ENCODE measurements at places on chromosomes 4 and X.
A peak's percentile ranks its signal among the peaks of the same experiment; 100 is the strongest.

DNA sequence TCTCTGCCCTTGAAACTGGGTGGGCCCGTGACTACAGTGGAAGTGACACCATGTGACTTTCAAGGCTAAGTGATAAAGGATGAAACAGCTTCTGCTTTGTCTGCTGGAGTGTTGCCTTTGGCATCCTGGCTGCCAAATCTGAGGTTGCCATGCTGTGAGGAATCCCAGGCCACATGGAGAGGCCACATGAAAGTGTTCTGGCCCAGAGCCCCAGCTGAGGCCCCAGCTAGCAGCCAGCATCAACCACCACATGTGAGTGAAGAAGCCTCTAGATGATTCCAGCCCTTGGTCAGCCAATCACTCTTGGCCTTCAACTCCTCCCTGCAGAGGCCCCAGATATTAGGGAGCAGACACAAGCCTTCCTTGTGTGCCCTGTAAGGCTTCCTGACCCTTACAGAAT lies 94.4 kb upstream of the BCOR start:
- DNase-seq = no peak

DNA sequence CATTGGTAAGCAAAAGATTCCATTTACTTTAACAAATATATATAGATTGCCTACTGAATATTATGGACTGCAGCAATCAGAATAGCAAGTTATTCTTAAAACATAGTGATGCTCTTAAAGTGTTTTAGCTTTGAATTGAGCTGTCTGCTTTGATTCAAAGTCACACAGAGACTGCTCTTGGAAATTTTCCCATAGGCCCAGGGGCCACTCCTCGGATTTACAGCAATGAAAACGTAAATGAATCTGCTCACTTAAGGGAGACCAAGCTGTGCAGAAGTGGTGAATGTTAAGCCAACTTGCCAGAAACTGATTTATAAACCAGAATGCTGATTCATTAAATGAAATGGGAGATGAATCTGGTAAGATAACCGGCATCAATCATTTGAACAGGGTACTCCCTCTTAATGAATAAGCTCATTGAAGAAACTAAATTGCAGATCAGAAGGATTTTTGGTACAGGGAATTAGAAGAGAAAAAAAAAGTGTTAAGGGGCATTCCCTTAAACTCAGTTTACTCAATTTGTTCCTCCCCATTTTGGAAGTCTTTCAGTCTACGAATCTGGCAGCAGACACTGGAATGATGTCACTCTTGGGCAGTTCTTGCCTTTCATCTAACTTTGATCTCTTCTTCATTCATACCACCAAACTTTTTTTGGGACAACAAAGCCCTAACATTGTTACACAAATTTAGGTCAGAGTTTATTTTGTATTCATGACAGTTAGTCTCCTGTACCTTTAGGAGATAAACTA lies 363.3 kb upstream of the MAGEB2 start:
- no peak for DNase-seq

DNA sequence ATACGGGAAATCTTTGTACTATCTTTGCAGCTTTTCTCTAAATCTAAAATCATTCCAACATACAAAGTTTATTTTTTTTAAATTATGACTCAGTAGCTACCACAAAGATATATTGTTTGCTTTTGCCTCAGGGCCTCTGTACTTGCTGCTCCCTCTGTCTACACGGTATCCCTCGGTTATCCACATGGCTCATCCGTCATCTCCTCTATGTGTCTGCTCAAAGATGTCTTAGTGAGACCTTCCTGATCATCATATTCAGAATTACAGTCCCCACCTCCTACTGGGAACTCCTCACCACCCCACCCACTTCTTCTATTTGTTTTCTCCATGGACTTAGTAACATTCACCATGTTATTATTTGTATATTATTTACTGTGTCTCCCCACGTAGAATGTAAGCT lies 107.8 kb downstream of the PARM1 start:
- DNase-seq = no peak

- no peak for DNase-seq
Measured at GRCh38 chrX:134898440-134898839, 92.4 kb upstream of the SMIM10 start.

DNA sequence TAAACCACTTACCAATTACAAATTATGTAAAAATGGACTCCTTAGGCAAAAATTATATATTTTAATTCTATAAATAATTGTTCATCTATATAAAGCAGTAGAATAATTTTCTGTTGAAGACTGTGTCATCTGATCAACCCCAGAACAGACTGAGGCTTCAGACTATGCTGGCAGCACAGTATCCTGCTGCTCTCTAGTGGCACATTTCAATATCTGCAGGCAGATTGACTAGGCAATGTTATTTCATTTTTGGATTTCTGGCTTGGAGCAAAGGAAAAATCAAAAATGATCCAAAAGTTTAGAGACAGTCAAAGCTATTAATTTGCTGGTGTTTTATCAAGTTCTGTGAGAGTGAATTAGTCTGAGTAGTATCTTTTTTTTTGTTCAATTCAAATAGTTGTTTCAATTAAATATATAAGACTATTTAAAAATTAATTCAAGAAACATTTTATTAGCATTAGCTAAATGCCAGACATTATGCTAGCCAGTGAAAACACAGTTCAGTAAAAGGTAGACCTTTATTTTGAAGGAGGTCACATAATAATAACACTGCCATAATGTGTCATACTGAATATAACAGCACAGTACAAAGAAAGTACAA lies 21.3 kb upstream of the SULT1E1 start:
- DNase-seq = peak; percentile 57

DNA sequence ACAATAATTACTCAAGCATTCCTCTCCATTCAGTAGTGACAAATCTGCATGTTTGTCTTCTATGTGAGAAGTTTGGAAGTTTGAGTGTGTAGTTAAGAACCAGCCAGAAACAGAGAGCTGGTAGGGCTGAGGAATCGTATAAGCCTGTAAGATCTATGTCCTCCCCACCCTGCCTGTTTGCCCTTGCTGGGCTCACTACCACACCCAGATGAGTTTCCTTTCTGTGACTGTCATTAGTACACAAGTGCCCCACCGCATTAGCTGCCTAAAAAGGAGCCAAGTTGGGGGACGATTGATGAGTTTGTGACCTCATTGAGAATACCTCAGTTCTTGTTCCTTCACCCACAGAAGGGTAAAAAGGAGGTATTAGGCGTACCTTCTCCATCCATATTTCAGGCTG lies 28.3 kb downstream of the DOCK11 start:
- no peak for DNase-seq

GRCh38 chrX:15724911-15725310 lies 13.2 kb upstream of the CA5B start:
- DNase-seq = no peak

DNA sequence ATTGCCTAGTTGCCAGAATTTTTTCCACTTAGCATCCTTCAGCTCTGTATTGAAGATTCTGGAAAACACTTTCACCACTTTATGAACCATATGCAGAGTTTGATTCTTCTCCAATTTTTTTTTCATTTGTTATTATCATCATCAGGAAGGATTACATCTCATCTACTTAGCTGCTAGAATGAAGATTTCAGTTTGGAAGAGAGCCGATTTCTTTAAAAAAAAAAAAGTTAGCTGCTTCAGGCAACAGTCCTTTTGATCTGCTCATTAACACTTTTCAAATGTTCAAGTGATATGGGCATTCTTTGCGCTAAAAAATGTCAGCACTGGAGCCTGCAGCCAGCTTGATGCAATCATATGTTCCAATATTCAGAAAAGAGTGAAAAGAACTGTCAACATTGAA lies 76.2 kb downstream of the ANTXR2 start:
- no peak for DNase-seq

GRCh38 chr4:80926446-80926845 lies 104.1 kb upstream of the BMP3 start:
- DNase-seq = peak; percentile 35

DNA sequence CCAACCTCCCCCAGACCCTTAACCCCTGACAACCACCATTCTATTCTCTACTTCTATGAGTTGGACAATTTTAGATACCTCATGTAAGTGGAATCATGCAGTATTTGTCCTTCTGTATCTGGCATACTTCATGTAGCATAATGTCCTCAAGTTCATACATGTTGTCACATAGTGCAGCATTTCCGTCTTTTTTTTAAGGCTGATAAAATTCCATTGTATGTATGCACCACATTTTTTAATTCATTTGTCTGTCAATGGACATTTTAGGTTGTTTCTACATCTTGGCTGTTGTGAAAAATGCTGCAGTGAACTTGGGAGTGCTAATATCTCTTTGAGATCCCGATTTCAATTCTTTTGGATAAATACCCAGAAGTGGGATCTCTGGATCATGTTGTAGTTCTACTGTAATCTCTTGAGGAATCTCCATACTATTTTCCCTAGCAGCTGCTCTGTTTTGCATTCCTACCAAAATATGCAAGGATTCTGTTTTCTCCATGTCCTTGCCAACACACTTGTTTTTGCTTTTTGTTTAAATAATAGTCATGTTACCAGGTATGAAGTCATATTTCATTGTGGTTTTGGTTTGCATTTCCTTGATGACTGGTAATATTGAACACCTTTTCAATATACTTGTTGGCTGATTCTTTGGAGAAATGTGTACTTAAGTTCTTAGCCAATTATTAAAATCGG lies 48.8 kb upstream of the ADAD1 start:
- peak; percentile 58 for DNase-seq

DNA sequence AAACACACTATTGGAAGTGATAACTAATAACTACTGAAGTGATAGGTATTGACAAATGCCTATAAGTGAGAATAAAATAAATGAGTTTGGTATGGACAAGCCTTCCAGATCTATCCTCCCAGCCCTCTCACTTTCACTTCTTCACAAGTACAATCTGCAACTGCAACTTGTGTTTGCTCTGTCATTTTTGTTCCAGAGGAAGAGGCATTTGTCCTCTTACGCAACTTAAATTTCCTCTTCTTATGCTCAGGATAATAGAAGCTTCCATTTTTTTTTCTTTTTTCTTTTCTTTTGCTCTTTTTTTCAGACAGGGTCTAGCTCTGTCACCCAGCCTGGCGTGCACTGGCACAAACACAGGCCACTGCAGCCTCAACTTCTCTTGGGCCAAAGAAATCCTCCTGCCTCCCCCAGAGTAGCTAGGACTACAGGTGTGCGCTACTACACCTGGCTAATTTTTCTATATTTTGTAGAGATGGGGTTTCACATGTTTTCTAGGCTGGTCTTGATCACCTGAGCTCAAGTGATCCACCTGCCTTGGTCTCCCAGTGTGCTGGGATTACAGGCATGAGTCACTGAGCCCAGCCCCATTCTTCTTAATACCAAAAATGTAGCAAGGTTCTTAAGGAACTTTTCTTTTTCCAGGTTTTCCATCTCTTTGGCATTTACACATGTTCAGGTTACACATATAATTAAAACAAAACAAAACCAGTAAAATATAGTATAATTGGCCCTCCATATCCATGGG lies 73.1 kb downstream of the PDGFC start:
- no peak for DNase-seq

GRCh38 chrX:79572566-79572965 lies 205.4 kb upstream of the ITM2A start:
- DNase-seq = peak; percentile 19

DNA sequence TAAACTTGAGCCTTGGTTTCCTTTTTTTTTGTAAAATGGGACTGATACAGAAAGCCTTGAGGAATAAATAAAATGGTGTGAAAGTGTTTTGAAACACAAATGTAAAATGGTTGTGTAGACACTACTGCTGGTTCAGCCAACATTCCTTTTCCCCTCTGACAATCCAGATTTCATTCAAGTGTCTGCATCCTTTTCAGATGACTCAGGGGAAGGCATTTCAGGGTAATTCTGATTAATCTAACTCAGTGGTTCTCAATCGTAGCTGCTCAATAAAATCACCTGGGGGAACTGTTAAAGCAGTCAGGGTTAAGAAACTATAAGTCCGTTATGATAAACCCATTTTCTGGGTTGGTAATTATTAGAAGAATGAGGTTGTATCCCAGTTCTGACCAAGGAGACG lies 4.6 kb downstream of the ARHGAP10 start:
- DNase-seq = peak; percentile 83

DNA sequence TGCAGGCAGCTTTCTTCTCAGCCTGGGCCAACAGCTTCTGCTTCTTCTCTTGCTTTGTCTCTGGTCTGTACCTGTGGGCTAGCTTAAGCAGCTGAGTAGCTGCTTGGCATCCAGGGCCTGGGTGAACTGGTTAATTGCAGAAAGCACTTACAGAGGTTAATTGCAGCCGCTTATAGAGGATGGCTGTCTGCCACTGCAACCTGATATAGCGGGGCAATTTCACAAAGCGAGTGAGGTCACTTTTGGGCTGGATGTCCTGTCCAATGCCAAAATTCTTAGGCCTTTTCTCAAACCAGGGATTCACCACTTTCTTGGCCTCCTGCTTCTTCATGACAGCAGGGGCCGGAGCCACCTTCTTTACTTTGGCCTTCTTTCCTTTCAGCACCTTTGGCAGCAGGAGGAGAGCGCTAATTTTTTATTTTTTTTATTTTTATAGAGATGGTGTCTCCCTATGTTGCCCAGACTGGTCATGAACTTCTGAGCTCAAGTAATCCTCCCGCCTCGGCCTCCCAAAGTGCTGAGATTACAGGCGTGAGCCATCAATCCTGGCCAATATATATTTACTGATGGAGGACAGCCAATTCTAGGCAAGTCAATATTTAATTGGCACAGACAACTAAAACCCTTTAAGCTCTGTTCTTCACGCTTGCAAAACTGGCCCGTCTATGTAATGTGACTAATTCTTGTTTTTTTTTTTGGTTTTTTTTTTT lies 61.0 kb downstream of the ENOPH1 start:
- DNase-seq = no peak

- DNase-seq = no peak
Measured at GRCh38 chrX:57596109-57596508, 4.3 kb downstream of the ZXDB start.

- no peak for DNase-seq
Measured at GRCh38 chr4:79915246-79915645, 157.8 kb downstream of the ANTXR2 start.

DNA sequence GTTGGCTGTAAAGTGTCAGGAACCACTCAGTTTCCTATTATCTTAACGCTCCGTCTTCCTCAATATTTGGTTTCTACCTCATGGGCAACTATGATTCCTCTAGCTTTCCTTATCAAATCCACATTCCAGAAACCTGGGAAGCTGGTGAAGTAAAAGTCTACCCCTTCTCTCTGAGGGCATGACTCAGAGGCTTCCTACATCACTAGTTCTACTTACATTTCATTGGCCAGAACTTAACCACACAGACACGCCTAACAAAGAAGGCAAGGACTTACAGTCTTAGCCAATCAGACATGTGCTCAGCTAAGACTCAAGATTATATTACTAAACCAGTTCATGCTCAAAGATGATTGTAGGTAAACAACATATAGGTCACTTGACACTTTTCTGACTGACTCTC lies 30.4 kb downstream of the COX7B2 start:
- DNase-seq = peak; percentile 4

GRCh38 chrX:386239-386767 lies 404 bp downstream of the PPP2R3B start:
- DNase-seq = no peak

DNA sequence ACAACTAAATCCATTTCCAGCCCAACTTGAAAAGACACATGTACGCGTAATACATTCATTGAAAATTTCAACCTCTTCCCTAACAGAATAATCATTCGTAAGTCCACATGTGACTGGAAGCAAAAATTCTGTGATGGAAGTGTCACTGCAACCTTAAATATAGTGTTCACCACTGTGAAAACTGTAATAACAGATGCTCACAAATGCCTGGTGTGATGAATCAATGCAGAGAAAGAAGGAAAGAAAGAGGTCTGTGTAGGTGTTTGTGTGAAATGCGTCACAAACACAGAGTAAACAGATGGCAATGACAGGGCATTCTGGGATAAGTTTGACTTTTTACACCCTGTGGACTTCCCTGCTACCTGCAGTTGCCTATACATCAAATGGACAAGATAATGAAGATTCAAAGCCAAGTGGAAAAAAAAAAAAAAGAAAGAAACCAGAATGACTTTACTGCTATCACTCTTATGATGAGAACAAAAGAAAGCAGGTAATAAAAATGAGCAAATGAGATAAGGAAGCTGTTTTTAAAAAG lies 123.3 kb downstream of the EPHA5 start:
- DNase-seq = no peak

Data from kidney tubule cell (primary cell).